Osteocyte (in vitro differentiated cells): ENCODE measurements at places on chromosomes 2 and 18.
A peak's percentile ranks its signal among the peaks of the same experiment; 100 is the strongest.

- DNase-seq = peak; percentile 56
- H3K27ac ChIP-seq = no peak overlapping the region
- H3K4me1 ChIP-seq = no peaks in the 10 kb centered on the region
- no peaks in the 10 kb centered on the region for H3K36me3 ChIP-seq
These were observed 33.1 kb upstream of the ADNP2 start for GRCh38 chr18:80075940-80076339.

DNA sequence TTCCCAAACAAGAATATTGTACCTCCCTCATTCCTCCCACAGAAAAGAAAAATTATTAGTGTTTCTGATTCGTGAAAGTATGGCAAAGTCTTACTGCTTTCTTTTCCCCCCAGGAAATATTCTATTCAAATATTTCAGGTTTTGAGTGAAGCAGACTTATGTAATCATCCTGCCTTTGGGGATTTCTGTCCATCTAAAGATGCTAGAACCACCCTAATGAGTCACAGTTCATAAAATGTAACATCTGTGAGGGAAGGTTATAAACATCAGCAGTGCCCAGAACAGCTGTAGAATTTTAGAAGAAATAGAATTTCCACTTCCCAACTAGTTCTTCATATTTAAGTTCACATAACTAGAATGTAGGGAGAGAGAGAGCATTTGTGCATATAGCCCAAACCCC is 39.0 kb downstream of the EEF1B2 start:
- no peaks in the 10 kb centered on the region for H3K27me3 ChIP-seq
- H3K4me3 ChIP-seq = peak overlapping the region; percentile 48
- H3K36me3 ChIP-seq = peaks cover 7% of the 10 kb centered on the region
- H3K4me1 ChIP-seq = peaks cover 39% of the 10 kb centered on the region

GRCh38 chr2:123453046-123453700 is 571.9 kb upstream of the CNTNAP5 start:
- DNase-seq = no peak
- H3K27me3 ChIP-seq = no peaks in the 10 kb centered on the region
- H3K36me3 ChIP-seq = no peaks in the 10 kb centered on the region
- no peak overlapping the region for H3K4me3 ChIP-seq
- no peaks in the 10 kb centered on the region for H3K4me1 ChIP-seq

DNA sequence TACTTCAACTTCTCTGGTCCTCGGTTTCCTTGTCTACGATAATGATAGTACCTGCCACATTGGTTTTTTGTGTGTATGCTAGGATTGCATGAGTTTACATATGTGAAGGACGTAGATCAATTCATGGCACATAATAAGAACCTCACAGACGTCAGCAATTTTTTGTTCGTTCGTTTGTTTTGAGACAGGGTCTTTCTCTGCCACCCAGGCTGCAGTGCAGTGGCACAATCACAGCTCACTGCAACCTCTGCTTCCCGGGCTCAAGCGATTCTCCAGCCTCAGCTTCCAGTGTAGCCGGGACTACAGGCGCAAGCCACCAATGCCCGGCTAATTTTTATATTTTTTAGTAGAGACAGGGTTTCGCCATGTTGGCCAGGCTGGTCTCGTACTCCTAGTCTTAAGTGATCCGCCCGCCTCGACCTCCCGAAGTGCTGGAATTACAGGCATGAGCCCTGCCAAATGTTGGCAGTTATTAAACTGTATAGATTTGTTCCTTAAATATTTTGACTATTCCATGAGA is 756 bp upstream of the SLC35F5 start:
- H3K27ac ChIP-seq = peak overlapping the region; percentile 100
- peaks cover 54% of the 10 kb centered on the region for H3K4me1 ChIP-seq
- H3K27me3 ChIP-seq = no peaks in the 10 kb centered on the region
- H3K36me3 ChIP-seq = peaks cover 5% of the 10 kb centered on the region
- peak overlapping the region; percentile 100 for H3K4me3 ChIP-seq

GRCh38 chr18:69230204-69230603 is 170.5 kb upstream of the DOK6 start:
- DNase-seq = no peak
- no peak overlapping the region for H3K27ac ChIP-seq
- H3K4me1 ChIP-seq = no peaks in the 10 kb centered on the region
- H3K4me3 ChIP-seq = no peak overlapping the region

DNA sequence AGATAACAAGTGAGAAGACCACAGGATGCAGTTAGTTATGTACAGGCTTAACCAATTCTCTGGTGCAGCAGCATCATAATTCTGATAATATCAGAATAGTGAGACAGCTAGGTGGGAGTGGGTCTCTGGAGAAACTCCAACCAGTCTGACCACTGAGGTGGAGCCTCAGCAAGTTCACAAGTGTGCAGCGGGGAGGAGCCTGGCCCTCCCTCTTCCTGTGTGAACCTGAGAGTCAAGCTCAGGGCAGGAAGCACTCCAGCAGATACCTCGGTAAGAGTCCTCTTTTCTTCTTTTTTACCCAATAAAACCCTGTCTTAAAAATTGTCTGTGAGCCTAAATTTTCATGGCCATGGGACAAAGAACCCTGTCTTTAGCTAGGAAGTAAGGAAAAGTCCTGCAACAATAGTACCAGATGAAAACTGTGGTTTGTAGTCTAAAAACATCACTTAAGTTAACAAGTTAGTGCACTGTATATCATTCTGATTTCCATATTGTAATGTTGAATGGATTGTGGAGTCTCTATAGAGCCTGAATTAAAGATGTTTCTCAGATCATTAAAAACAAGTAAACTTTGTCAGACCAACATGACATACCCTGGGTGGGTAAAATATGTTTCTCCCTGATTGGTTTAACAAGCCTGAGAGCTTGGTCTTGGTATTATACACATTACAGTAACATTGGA is 370.8 kb downstream of the TMEM182 start:
- H3K36me3 ChIP-seq = no peaks in the 10 kb centered on the region
- no peak for DNase-seq
- no peak overlapping the region for H3K27ac ChIP-seq
- no peaks in the 10 kb centered on the region for H3K4me1 ChIP-seq

DNA sequence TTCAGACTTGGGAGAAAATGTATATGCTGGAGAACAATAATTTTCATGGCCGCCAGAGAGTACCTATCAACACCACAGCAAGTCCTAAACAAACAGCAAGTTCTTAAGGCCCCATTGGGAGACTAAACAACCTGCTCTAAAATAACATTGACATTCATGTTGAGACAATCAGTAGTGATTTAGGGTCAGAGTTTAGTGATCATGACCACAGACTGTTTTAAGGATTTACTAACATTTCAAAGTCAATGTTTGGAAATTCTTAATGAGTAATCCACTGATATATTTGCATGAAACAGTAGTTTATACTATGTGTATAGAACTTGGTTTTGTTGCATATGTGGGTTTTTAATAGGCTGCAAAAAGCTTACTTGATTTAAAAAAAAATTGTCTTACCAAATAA is 34.7 kb downstream of the RASGRP3 start:
- H3K36me3 ChIP-seq = no peaks in the 10 kb centered on the region
- no peaks in the 10 kb centered on the region for H3K4me1 ChIP-seq
- DNase-seq = no peak
- peaks cover 3% of the 10 kb centered on the region for H3K27me3 ChIP-seq

- no peak within 1 kb of the TSS for H3K27ac ChIP-seq
- H3K36me3 ChIP-seq = no peaks in the 10 kb centered on the region
- no peak within 1 kb of the TSS for H3K4me3 ChIP-seq
- DNase-seq = peak; percentile 76
These were observed at the start of gene SLC9A4 for GRCh38 chr2:102473020-102473419. Gene SLC9A4 (plus strand): TSS chr2:102473226. CDS start chr2:102473760, 534 bp downstream.

- H3K27ac ChIP-seq = no peak overlapping the region
- H3K36me3 ChIP-seq = peaks cover 12% of the 10 kb centered on the region
- no peak overlapping the region for H3K4me3 ChIP-seq
- H3K4me1 ChIP-seq = peaks cover 19% of the 10 kb centered on the region
These were observed 18.8 kb upstream of the MMADHC start for GRCh38 chr2:149606251-149606811.

DNA sequence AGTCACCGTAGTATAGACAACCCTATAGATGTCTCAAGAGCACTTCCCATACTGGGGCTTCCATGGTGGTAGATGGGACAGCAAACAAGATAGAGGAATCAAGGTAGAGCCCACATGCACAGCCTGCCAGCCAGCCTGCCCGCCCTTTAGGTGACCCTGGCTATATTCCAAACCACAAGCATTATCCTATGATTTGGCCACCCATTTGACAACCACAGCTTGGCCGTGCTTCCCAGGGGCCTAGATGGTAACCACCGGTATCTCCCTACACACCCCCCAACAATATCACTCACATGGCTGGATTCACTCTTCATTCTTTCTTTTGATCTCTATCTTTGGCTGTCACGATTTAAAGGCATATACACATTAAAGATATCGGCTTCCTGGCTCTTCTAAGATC is 85.3 kb downstream of the CDK15 start:
- H3K4me1 ChIP-seq = peaks cover 15% of the 10 kb centered on the region
- no peaks in the 10 kb centered on the region for H3K36me3 ChIP-seq
- no peak overlapping the region for H3K4me3 ChIP-seq
- H3K27me3 ChIP-seq = no peaks in the 10 kb centered on the region

GRCh38 chr2:238162846-238163441 is 4.2 kb downstream of the ERFE start:
- H3K36me3 ChIP-seq = no peaks in the 10 kb centered on the region
- DNase-seq = no peak
- no peaks in the 10 kb centered on the region for H3K27me3 ChIP-seq

GRCh38 chr2:70121627-70122372 is 34.5 kb downstream of the PCBP1 start:
- no peak overlapping the region for H3K4me3 ChIP-seq
- peaks cover 49% of the 10 kb centered on the region for H3K4me1 ChIP-seq
- no peaks in the 10 kb centered on the region for H3K36me3 ChIP-seq

- no peaks in the 10 kb centered on the region for H3K36me3 ChIP-seq
- DNase-seq = peak; percentile 87
- H3K27ac ChIP-seq = peak overlapping the region; percentile 82
- H3K4me1 ChIP-seq = peaks cover 38% of the 10 kb centered on the region
- peak overlapping the region; percentile 93 for H3K4me3 ChIP-seq
These were observed 507 bp downstream of the PKP4 start for GRCh38 chr2:158457092-158457825.

- H3K36me3 ChIP-seq = no peaks in the 10 kb centered on the region
- peaks cover 11% of the 10 kb centered on the region for H3K27me3 ChIP-seq
- peak overlapping the region; percentile 62 for H3K27ac ChIP-seq
- H3K4me3 ChIP-seq = no peak overlapping the region
These were observed 154.8 kb upstream of the FHL2 start for GRCh38 chr2:105553538-105554196.

GRCh38 chr18:79488311-79489050 is 92.8 kb downstream of the NFATC1 start:
- H3K27me3 ChIP-seq = no peaks in the 10 kb centered on the region
- no peak for DNase-seq

GRCh38 chr2:96274355-96275056 is 8.5 kb downstream of the CIAO1 start:
- H3K4me1 ChIP-seq = peaks cover 4% of the 10 kb centered on the region
- H3K27ac ChIP-seq = peak overlapping the region; percentile 44
- H3K36me3 ChIP-seq = peaks cover 47% of the 10 kb centered on the region
- H3K27me3 ChIP-seq = no peaks in the 10 kb centered on the region
